A549 treated with AZD2906 at 1 μM for 4 hours (cell line): ENCODE measurements at places on chromosomes 4 and X. TPM values are rescaled to one million over a fixed set of nuclear protein-coding genes. Genes with fewer than 3 reads are reported as not detected.

The RNF128 gene
- total RNA-seq = 0.03 to 0.08 TPM (median 0.06 TPM) in 5 replicates

The MID2 gene
- 6.9 to 11.4 TPM (median 8.2 TPM) in 5 replicates for total RNA-seq

The ANOS1 gene
- 0.01 to 0.08 TPM (median 0.05 TPM) in 5 replicates for total RNA-seq

The GAGE13 gene
- total RNA-seq = not detected in 5 replicates

The ARHGAP24 gene
- 2.8 to 4.1 TPM (median 3.2 TPM) in 5 replicates for total RNA-seq

The GRIA2 gene
- total RNA-seq = not detected in 5 replicates
